ENCODE measurements at places on chromosomes 11 and 22.
A peak's percentile ranks its signal among the peaks of the same experiment; 100 is the strongest.

DNA sequence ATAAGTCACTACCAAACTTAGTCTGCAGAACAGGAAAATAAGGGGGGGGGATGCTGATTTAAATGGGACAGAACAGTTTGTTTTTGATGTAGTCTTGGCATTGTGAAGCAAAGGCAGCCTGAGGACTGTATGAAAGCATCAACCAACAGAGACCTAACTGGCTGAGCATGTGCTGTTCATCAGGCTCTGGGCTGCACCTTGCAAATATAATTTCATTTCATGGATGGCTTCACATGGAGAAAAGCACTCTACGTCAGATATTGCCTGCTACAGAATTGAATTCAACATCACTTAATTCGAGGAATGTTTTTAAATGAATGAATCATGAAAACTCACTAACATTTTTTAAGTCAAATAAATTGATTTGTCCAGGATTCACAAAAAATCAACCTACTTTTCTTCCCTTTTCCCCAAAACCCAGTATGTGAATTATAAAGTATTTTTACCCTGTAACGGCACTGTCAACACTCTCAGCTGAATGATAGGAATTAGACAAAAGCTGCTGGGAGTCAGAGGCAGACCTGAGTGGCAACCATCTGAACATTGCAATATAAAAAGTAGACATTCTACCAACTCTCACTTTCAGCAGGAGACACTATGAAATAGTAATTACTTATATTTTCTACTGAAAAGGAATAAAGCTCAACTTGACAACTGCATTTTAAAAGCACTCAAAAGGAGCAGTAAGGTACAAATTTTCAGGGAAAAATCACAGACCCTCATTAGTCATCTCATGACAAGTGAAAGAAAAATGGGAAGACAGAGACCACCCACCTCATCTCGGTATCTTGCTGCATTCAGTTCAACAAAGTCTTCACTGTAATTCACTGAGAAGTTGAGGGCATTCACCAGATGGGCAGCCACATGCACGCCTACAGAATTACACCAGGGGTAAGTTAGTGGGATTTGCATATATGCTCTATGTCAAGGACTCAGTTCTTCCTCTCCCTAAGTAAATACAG, 47.5 kb downstream of the NOX4 start:
- DNase-seq, result no peak

DNA sequence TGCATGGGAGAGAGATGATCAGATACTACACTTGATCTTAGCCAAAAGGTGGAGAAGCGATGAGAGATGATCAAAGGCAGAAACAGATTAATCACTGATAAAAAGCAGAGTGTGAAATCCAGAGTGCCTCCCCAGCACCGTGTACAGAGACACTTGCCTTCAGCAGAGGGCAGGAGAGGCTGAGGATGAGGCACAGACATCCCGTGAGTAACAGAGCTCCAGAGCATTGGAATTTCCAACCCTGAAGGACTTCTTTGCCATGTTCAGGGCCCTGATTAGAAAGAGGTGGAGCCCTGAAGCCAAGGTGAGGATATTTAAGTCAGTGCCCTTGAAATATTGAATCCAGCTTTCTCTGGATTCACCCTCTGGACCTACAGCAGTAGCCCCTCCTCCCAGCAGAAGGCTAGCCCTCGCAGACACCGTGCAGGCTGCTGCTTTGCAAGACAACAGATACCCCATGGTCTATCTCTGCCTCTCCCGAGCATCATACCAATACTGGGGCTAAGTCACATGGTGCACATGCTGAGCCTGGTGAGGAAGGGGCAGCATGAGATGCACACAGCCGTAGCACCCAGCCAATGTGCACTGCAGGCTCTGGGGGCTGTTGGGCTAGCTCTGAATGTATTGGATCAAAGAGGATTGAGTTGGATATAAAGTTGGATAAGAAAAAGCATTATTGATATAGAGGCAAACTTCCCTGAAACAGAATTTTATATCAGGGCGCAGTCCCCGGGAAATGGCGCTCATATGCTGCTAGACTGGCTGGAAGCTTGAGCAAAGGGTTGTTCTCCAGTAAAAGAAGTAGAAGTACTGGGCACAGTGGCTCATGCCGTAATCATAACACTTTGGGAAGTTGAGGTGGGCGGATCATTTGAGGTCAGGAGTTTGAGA, 200.3 kb upstream of the B3GAT1 start:
- DNase-seq, result no peak

DNA sequence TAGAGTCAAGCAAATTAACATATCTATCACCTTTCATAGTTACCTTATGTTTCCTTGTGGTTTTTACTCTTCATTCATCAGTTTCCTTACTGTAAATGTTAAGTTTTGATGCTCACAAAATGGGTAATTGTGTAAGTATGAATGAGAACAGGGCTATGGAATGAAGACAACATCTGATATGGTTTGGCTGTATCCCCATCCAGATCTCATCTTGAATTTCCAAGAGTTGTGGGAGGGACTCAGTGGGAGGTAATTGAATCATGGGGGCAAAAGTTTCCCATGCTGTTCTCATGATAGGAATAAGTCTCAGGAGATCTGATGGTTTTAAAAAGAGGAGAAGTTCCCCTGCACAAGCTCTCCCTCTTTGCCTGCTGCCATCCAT, 107.6 kb downstream of the CCDC34 start:
- no peak for DNase-seq

DNA sequence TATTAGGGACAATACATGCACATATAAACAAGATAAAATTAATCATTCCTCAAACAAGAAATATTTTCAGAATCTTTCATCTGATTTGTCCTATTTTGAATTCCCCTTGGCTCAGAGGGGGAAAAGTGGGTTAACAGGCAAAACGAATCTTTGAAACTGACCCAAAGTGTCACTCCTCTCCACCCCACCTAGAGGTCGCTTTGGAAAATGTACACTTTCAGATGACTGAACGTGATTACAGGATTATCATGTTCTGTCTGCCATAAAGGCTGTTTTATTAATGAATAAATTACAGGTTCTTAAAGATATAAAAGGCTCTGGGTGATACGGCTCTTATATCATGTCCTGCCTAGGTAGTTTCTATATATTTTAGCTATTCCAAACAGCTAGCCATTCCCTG, 1735.0 kb downstream of the LRRC4C start:
- no peak for DNase-seq

DNA sequence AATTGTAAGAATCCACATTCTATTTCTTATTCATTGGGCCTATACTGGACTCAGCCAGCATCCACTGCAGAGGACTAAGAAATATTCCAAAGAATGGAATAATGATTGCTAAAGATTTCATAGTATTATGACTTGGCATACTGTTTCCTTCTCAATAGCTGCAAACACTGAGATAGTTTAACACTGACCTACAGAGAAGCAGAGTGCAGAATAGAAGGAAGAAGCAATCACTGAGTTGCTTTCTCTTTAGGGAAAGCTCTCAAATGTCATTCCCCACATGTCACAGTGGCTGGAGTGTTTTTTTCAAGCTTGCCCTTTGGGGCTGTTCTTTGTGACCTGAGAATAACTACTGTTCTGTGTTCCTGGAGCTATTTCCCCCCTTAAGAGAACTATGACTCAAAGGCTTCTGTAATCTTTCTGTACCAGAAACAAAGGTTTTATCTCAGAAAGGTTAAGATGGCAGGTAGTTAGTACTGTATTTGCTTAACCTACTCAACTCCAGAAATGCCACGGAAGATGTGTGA, 243.6 kb upstream of the LUZP2 start:
- no peak for DNase-seq

DNA sequence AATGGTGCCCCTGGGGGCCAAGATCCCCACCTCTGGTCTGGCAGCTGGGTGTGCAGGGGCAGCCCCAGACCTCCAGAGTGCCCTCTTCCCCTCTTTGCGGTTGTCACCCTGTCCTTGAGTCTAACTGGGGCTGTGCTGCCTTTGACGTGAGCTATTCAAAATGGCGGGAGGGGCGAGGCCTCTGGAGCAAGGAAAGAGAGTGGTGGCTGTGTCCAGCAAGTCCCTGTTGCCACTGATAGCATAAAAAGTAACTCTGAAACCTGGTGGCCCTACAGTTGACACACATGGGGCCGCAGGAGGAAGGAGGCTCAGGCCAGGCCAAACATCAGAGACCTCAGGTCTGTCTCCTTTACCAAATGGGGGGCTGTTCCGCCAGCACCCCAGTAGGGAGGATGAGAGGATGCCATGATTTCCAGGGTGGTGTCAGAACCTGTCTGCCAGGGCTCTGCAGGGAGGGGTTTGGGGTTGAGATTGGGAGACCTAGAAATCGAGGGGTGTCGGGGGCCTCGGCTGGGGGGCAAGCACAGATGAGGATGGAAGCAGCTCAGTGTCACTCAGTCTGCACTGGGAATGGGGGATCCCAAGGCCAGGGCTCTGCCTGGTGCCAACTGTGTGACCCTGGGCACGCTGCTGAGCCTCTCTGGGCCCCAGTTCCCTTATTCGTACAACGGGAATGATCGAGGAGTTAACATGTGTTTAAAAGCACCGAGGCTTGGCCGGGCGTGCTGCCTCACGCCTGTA, 49.2 kb upstream of the KCNQ1OT1 start:
- no peak for DNase-seq

GRCh38 chr11:113018913-113019312, 57.7 kb downstream of the NCAM1 start:
- DNase-seq, result no peak

- DNase-seq, result no peak
Observed at GRCh38 chr11:112310419-112310818, 49.8 kb upstream of the PLET1 start.

DNA sequence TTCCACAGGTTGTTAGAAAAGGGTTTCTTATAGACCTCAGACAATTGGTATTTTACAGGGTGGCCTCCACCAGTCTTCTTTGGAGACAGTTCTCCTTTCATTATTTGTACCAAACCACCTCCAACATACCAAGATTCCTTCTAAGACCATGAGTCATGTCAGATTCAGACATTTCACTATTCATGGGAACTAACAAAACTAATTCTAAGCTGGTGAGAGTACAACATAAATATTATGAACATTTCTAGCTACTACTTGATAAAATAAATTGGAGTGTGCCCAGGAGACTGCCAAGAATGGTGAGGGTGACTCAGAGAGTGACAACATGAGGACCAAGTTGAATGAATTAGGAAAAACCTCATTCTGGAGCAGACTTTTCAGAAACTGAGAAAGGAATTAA, 494.6 kb upstream of the LRRC4C start:
- no peak for DNase-seq

GRCh38 chr11:783581-784015, 6.3 kb downstream of the CEND1 start:
- peak; percentile 48 for DNase-seq

DNA sequence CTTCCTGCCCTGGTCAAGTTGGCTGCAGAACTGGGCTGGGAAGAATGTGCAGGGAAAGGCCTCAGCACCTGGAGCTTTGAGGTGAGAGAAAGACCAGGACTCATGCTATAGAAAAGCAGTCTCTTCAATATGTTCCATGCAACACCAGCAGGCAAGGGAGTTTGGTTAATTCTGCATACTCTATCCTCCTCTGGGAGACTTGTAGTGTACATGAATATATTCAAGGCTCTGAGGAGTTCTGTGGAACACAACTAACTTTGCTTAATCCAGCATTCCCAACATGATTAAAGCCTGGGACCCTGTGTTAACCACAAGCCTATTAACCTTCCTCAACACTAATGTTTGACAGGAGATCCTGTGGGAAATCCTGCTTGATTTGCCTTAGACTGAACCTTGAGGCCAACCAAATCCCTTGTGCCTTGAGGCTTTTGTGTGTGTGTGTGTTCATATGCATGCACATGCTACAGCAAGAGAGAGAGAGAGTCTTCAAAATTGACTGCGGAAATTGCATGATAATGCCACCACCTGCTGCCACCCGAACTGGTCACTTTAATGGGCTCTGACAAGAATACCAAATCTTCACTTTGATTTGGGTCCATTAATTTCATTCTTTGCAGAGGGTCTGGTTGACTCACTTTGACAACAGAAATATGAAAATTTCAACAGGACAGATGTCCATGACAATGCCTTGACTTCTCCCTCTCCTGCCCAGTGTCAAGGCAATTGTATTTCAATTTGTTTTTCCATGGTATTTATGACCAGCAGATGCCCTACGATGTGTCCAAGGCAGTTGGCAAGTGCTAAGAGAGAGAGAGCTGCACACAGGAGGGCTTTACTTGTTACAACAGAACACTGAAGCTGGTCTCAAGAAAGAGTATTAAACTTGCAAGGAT, 238.2 kb upstream of the ZBED5 start:
- DNase-seq, result no peak

GRCh38 chr11:36357831-36358230, 61.7 kb downstream of the PRR5L start:
- no peak for DNase-seq

DNA sequence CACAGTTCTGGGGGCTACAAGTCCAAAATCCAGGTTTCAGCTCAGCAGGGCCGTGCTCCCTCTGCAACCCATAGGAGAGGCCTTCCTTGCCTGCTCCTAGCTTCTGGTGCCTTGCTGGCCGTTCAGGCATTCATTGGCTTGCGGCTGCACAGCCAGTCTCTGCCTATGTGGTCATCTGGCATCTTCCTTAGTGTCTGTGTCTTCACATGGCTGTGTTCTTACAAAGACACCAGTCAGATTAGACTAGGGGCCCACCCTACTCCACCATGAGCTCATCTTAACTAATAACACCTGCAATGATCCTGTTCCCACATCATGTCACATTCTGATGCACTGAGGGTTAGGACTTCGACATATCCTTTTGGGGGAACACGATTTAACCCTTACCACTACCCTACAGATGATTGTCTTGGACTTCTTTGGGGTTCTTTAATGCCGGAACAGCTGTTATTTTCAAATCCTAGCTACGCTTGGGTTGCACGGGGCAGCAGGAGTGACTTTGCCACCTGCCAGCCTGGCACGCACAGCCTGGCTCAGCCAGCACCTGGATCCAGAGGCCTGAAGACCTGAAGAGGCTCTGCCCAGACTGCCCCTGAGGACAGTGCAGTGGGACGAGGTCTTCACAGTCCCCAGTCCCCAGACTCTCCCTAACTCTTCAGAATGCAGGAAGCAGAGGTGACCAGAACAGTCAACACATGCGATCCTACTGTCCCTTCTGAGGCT, 7.7 kb upstream of the NEAT1 start:
- DNase-seq, result no peak

DNA sequence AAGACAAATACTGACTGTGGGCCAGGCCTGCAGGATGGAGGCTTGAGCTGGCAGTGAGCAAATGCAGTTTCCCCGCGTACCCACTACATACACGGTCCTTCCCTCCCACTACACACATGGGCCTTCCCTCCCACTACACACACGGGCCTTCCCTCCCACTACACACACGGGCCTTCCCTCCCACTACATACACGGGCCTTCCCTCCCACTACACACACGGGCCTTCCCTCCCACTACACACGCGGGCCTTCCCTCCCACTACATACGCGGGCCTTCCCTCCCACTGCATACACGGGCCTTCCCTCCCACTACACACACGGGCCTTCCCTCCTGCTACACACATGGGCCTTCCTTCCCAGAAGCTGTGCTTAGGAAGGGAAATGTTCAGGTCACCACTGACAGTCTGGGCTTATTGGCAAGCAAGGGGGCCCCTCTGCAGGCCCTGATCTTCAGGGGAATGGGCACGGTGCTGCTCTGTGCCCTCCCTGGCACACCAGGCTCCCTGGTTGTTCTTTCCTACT, 10.8 kb downstream of the DNAL4 start:
- DNase-seq, result no peak

DNA sequence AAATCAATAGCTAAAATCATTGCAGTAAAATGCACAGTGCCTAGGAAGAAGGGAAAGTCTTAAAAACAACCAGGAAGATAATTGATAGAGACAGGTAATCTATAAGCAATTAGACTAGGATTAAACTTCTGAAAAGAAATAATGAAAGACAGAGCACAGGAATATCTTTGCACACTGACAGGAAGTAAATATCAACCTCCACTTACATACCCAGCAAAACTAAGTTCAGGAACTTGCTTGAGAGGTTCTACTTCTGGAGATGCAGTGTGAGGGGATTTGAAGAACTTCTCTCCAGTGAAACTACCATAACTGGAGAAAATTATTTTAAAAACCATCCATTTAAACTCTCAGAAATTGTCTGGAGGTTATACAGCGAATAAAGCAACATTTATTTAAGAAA, 104.1 kb downstream of the EHF start:
- DNase-seq, result no peak
